ENCODE measurements at places on chromosomes 16 and 17.

- DNase-seq: no peak
Observed at GRCh38 chr17:20028443-20028842, 19.3 kb downstream of the SPECC1 start.

DNA sequence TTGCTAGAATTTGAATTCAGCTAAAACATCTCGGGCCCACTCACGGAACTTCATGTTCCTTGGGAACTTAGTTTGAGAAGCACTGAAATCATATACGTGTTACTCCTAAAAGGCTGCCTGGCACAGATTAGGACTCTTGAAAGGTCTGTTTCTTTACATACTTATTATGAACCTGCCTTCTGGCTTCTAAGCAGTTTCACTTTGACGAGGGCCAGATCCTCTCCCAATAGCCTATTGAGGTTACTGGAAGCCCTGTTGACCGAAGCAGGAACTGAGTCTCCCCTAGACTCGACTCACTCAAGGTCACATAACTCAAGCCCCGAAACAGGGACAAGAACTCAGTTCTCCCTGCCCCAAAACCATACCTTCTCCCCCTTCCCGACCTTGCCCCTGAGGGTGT lies 121.9 kb upstream of the PLCG2 start:
- DNase-seq: no peak

- DNase-seq: no peak
Observed at GRCh38 chr16:19748389-19749168, 30.5 kb downstream of the IQCK start.

GRCh38 chr17:27879987-27880608 lies 13.1 kb downstream of the LYRM9 start:
- no peak for DNase-seq

DNA sequence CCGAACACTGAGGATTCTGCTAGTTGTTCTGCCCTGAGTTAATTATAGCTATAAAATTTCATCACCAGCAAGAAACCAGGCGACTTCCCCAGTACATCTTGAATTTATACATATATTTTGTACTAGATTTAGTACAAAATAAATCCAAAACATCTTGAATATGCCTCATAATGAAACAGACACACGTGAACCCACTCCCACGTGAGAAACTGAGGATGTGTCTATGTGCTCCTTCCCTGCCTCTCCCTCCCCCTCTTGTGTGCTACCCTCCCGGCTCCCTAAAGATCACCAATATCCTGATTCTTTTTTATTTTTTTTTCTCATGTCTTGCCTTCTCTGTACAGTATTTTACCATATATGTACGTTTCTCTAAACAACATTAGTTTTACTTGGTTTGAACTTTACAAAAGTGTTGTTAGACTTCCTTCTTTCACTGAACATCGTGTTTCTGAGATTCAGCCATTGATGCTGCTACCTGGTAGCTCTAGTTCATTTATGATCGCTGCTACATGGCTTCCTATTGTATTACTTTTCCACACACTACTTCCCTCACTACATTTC lies 1.1 kb upstream of the LCMT1 start:
- no peak for DNase-seq

GRCh38 chr16:55471448-55472097 lies 7.4 kb upstream of the MMP2 start:
- DNase-seq: no peak

DNA sequence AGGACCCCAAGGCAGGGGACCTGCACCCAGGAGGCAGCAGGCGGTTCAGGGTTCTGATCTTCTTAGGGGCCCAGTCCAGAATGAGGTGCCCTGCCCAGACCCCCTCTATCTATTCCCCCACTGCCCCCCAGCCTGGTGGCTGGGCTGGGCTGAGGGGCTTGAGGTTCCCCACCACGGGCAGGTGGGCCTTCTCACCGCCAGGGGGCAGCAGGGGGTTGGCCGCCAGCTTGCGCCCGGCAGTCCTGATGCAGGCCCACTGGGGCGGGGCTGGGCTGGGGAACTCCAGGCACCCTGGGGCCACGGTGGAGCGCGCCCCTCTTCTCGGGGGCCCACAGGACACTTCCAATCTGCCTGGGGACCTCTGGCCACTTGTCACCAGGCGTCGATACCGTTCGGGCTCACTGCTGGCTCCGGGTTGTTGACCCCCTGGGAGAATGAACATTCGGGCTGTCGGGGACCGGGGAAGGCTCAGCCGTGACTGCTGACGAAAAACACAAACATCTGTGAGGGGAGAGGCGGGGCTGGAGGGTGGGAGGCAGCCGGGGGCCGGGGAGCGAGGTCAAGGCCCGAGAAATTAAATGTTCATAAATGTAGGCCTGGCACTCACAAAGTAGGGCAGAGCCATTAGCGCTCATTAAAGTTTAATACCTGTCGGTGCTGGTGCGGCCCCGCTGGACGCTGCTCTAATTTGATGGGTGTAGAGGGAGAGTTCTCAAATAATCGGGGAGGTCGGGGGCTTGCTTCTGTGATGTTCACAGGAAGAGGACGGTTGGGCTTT lies 219.3 kb upstream of the GSE1 start:
- no peak for DNase-seq

- no peak for DNase-seq
Observed at GRCh38 chr17:70030371-70030770, 44.7 kb upstream of the KCNJ16 start.

DNA sequence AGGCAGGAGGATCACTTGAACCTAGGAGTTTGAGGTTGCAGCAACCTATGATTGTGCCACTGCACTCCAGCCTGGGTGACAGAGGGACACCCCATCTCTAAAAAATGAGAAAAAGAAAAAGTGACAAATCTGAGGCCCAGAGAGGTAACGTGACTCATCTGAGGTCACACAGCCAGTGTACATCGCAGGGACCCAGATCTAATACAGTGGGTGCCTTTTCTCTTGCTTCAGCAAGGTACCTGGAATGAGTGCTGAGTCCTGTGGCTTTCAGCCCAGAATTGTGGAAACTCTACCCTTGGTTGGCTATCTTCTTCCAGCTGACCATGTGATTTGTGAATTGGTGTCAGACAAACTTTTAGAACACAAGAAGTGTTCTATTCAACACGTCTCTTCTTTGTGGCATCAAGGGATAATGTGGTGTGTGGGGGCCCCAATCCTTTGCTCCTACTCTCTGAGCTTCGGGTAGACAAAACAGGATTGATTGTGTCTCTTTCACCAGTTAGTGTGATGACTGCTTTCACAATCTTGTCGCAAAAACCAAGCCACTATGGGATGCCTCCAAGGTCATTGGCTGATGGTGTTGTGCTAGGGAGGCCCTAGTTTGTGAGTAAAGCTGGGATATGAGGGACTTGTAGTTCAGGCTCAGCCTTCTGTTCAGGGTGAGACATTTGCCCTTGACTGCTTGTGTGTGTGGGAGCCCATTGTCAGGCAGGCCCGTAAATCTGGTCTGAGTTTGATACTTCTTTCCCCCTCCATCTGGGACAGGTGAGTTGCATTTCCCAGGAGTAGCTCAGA lies 71.0 kb downstream of the MSI2 start:
- no peak for DNase-seq

DNA sequence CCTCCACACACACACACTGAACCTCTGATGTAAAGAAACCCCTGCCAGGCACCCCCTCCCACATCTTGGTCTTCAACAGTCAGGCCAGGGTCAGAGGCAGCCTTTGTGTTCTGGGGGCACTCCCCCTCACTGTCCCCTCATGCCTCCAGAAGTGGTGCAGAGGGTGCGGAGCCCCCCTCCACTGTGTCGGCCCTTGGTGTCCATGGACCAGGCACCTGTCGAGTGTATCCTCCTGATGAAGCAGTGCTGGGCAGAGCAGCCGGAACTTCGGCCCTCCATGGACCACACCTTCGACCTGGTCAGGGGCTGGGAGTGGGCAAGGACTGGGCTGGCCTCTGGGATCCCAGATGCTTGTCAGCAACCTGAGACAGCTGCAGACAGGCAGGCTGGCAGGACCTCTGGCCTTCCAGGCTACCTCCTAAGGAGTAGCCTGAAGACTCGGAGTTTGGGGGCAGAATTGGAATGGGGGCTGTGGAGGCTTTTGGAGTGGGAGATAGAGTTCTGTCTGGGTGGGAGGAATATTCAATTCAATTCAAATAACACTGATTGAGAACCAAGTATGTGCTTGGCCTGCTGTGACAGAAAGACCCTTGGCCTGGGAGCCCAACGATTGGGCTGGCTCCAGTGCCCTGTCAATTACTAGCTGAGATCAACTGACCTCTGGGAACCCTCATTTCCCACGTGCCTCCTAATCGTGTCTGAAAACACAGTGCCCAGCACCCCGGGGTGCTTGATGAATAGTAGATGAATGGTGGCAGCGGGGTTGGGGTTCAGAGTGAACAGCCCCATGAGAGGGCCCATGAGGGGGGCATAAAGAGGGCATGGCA lies 11.5 kb downstream of the GUCY2D start:
- no peak for DNase-seq

GRCh38 chr16:31480851-31481536 lies 1.9 kb upstream of the SLC5A2 start:
- DNase-seq: no peak

- no peak for DNase-seq
Observed at GRCh38 chr16:19228575-19228974, 57.0 kb upstream of the CLEC19A start.

DNA sequence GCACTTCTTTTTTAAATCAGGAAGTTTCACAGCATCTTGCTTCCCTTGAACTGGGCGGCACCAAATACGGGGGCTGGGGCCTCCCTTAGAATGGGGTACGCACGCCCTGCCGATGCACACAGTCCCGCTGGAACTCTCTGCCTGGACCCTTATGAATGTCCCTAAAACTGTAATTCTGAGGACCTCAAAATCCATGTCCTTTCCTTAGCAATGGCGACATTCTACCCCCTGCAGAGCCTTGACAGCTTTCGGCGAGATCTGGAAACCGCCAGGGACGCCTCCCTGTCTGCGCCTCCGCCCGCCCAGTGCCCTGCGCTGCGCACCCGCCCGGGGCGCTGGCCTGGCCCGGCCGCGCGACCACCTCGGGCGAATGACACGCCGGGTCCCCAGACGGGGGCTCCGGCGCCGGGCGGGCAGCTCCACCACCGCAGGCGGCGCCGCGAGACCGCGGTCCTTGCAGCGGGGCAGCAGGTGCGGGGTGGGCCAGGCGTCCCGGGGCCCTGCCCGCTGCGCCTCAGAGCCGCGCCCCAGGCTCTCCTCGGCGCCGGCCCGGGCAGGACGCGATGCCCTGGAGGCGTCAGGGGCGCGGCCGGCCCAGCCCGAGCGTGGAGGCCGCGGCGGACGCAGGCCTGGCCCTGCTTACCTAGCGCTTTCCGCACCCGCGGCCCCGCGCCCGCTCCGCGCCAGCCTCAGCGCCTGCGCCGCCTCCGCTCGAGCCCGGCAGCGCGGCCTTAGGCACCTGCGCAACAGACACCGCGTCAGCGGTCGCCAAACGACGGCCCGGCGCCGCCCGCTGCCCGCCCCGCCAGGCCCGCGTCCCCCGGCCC lies 548 bp downstream of the HAGH start:
- no peak for DNase-seq

GRCh38 chr17:233473-233941 lies 52.1 kb upstream of the DOC2B start:
- no peak for DNase-seq

DNA sequence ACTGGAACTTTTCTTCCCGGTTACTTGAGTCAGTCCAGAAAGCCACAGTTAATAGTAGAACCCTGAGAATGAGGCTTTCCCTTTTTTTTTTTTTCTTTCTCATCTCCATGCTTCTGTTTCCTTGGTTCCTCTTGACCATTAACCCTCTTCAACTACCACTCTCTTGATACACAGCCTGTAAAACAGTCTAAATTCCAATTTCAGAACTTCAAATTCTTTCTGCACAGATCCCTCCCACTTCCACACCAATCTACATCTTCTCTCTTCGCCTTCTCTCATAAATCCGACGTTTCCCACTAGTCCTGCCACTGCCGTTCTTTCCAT lies 588 bp downstream of the METTL16 start:
- no peak for DNase-seq

- no peak for DNase-seq
Observed at GRCh38 chr16:86573646-86574508, 4.5 kb upstream of the FOXL1 start.

DNA sequence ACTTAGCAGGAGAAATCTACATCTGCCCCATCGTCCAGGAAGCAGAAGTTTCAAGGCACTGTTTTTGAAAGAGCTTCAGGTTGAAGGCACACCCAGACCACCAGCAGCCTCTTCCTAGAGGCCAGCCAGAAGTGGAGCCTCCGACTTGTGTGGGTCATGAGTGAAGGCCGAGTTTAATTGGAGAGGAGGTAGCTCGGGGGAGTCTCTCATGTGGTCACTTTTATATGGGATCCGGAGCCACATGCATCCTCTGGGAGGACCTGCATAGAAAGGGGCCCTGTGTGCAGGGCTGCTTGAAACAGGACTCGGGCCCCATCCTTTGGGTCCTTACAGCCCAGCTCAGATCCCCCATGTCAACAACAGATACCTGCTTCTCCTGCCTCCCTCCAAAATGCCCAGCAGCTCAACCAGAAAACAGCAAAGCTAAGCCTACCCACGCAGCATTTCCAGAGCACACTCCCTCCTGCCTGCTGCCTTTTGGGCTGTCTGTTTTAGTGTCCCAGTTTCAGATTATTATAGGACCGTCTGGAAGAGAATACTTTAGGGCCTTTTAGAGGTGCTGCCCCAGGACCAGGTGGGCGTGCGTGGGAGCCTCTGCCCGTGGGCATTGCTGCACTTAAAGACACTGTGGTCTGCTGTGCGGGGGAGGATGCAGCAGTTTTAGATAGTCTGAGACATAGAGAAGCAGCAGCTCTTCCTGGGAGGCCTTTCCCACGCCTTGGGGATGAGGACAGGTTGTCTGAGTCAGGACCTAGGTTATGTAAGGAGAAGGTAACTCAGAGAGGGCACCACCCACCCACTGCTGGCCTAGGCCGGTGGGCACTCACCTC lies 29.5 kb downstream of the MPRIP start:
- no peak for DNase-seq

DNA sequence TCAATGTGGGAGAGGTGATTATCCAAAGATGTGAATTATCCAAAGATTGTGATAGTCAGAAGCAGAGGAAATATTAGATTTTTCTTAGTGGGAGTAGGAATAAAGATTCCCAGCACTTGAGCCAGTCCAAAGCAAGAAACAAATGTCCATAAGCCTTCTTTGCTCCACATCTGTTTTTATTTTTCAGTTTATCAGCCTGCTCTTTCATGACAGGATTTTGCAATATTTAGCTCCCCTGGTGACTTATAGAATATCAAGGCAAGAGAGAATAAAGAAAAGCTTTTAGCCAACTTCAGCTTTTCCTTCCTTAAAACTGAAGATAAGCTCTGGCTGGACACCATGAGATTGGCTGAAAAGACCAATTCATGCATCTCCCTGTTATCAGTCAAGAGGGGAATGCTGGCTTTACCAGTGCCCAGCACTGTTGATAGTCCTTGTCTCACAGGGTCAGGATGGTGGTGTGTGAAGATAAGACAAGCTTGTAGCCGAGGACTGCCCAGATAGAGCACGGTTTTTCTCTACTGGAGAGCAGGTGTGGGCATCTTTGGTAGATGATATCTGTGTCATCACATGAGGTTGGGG lies 706.5 kb downstream of the KCNJ2 start:
- no peak for DNase-seq
